ENCODE measurements at places on chromosomes 6 and 20.
A peak's percentile ranks its signal among the peaks of the same experiment; 100 is the strongest.

- no peak for DNase-seq
Observed at GRCh38 chr6:56947924-56948323, 7.0 kb upstream of the BEND6 start.

GRCh38 chr6:163291622-163292021 lies 122.9 kb upstream of the QKI start:
- no peak for DNase-seq

DNA sequence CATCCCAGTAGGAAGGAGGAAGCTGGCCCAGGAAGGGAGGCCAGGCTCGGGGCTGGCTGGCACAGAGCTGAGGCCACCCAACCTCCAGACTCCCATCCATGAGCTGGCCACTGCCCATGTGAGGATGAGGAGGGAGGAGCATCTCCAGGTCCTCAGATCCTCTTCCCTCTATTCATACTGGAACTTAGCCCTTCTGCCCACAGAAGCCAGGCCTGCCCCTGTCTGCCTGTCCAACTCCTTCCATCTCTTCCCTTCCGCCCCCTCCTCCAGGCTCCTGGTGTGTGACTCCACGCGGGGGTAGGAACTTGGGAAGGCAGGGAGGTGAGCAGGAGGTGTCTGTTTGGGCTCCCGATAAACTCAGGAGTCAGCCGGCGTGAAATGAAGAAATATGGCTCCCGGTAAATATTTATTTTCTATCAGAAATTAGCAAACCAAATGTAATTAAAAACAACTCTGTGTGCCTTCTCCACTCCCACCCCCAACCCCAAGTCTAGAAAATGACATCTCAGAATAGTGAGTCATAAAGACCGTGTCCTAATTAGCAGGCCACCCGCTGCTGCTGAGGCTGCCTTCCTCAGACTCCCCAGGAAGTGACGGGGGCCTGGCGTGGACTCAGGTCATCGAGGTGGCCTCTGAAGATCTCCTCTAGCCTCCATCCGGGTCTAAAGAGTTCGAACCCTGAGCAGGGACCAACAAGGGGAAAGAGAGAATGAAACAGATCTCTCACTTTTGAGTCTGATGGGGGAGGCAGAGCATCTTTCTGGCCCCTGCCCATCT lies 81.9 kb downstream of the MDGA1 start:
- DNase-seq, result no peak

- no peak for DNase-seq
Observed at GRCh38 chr6:38216451-38216850, 396.9 kb downstream of the ZFAND3 start.

DNA sequence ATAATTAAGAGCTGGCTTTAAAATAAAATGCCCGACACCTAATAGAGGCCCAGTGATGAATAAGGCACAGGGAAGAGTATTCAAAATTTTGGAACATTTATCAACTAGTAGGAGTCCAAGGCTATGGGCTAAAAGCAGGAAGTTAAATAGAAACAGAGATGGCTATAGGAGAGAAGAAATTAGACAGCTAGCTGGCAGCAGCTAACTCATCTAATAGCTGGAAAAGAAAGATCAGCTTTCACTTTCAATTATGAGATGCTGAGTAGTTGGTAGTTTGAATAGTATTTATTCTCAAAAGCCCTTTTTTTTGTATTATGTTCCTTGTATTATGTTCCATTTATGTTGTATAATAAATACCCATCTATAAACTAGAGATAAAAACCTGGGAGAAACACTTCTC lies 215.7 kb downstream of the SLC35F1 start:
- DNase-seq, result no peak

- DNase-seq, result no peak
Observed at GRCh38 chr20:14568701-14569100, 231.3 kb upstream of the FLRT3 start.

- DNase-seq, result no peak
Observed at GRCh38 chr20:43238266-43238665, 48.6 kb upstream of the PTPRT start.

DNA sequence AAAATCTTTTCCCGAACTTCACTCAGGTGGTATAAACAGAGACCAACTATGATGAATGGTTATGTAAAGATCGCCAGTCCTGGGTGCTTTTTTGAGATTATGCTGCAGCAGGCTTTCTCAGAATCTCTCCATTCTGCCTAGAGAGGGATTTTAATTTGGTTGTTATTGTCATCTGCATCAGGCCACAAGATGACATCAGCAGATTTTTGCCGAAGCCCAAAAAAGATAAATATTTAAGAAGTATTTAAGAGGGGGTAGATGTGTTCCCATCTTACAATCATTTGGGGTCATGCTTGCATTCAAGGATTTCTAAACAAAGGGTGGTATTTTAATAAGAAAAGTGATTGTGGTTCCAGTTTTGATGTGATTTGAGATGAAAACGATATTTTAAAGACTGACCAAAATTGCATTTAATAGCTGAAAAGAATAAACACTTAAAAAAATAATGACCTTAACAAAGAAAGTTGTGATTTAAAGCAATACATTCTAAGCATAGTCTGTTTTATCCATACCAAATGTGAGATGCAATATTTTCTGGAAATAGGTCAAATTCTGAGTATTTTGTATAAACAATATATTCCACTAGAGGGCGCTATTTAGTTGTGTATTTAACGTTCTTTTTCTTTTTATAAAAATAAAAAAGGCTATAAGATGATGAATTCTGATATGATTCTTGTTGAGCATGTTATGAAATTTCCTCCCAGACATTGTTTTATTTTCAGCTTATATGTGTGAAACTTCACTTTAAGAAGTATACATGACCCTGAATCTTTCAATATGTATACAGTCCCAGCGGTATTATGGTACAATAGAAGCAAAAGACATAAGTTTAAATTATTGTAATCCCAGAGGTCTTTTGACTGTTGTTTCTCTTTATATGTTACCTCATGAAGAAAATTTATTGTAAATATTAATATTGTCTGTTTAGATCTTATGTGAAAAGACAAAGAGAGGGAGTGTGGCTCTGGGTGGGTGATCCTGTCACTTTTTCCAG lies 51.0 kb upstream of the ZFP64 start:
- DNase-seq, result peak; percentile 12

DNA sequence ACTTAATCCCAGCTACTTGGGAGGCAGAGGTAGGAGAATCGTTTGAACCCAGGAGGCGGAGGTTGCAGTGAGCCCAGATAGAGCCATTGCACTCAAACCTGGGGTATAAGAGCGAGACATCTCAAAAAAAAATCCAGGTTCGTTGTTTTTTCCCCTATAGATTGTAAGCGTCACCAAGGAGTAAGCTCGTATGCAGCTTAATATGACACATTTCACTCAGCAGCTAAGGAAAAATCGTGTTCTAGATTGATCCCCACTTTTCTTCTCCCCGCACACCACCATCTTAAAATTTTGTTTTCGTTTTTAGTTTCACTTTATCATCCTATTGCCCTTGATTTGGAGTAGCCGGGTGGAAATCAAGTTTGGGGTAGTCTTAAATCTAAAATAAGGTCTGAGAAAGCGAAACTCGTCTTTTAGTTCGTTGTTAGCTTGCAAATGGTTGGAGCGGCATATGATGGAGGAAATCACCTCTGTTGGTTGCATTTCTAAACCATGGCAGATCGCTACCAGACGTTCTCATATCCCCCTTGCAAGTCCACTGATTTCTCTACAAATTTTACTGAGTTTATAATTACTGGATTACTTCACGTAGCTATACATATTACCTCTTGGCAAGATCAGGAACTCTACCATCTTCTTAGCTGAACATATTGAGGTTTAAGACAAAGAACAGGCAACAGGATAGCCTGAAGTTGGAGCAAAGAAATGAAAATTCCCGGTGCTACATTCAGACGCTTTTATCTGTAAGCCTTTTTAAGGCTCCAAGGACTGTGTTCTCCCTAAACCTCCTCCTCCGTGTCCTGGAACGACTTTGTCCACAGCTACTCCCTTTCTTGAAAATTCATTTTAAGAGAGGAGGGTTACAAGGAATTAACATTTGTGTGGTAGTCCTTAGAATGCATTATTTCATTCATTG lies 91.1 kb upstream of the BTN3A2 start:
- peak; percentile 52 for DNase-seq

DNA sequence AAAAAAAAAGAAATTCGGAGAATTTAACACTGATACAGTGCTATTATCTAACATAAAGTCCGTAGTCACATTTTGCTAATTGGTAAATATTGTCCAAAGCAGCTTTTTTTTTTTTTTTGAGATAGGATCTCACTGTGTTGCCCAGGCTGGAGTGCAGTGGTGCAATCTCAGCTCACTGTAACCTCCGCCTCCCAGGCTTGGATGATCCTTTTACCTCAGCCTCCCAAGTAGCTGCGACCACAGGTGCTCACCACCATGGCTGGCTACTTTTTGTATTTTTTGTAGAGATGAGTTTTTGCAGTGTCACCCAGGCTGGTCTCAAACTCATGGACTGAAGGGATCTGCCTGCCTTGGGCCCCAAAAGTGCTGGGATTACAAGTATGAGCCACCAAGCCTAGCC lies 15.9 kb downstream of the MTO1 start:
- no peak for DNase-seq

- no peak for DNase-seq
Observed at GRCh38 chr20:22797103-22797502, 212.7 kb upstream of the FOXA2 start.

GRCh38 chr6:169589293-169589692 lies 112.5 kb downstream of the WDR27 start:
- DNase-seq, result peak; percentile 29

DNA sequence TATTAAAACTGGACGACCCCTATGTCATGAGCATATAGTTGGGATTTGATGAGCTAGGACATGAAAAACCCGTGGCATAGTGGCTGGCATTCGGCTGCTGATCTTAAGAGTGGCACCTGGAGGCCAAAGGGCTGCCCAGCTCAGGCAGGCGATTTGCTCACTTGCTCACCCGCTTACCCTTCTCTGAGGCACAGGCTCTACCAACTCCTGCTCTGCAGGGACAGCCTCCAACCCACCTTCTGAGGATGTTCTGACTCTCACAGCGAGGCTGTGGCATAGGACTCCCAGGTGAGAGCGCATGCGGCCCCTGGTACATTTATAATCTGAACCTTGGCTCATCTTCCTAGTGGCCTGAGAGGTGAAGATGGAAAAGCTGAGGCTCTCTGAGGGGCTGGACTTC lies 995 bp downstream of the RSPO4 start:
- no peak for DNase-seq

DNA sequence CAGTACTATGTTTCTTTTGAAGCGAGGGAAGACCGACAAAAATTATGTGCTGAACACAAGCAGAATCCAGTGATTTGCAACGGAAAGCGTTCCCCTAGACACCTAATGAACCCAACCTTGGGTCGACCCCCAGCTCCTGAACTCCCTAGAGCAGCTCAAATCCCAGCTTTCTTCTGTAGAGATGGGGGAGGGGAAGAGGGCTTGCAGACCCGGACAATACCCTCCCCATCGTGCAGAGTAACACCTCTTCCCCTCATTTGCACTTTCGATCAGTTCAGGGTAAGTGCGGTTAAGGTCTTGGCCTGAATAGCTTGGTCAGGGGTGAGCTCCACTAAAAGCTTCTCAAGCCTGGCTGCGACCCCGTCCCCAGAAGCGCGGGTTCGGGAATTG lies 404 bp downstream of the CEP162 start:
- DNase-seq, result peak; percentile 4

DNA sequence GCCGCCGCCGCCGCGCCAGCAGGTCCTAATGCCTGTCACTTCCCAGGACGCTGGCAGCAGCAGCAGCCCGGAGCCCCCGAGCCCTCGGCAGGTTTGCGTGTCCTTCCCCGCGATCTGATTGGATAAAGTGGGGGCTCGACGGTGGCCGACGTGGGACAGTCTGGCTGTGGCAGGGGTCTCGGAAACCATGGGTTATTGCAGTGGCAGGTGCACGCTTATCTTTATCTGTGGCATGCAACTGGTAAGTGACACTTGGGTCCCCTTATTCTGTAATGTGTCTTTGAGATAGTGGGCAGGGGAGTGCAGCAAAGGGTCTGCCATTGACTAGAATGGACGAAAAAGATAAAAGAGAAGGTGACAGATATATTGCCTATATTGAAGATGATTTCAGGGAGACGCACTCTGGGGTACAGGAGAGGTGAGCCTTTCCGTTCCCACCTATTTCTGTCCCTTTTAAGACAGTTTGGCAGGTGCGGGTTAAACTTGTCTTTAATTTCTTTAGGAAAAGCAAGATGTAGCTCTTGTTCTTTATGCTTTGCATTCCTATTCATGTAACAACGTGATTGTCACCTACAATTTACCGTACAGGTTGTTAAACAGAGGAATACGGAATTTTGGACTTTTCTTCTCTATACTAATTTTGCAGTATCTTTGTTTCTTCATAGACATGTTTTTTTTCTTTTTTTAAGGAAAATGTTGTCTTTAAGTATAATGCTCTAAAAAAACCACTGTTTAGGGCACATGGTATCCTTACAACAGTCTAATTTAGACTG lies 535 bp downstream of the NKAIN2 start:
- DNase-seq, result no peak

DNA sequence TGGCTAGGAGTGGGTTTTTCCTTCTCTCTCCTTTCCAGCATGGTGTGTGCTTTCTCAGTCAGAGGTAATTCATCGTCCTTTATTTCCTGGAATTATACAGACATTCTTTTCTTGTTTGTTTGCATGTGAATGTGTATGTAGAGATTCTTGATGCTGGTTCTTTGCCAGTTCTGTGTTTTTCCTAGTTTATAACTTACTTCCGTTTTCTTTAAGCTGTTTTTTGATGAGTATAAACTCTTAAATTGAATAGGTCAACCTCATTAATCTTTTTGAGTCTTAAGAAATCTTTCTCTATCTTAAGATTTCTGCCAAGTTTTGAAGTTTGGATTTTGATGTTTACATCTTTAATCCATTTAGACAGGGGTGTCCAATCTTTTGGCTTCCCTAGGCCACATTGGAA lies 38.7 kb downstream of the IGF2R start:
- DNase-seq, result no peak
